ENCODE measurements at places on chromosomes 12 and 14.

DNA sequence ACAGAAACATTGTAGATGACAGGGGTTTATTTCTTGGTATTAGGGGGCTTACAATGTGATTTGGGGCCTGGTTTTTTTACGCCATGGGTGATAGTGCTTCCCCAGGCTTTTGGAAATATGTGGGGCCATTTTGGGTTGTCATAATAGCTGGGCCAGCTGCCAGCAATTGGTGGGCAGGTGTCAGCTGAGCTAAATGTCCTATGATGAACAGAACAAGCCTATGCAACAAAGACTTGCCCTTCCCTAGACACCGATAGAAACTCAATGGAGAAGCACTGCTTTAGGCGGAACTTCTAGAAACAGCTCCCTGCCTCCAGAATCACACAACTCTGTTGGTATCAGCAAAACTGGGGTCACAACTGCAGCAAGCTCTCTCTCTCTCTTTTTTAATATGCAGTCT lies 5.1 kb upstream of the B4GALNT1 start:
- no peak for DNase-seq

DNA sequence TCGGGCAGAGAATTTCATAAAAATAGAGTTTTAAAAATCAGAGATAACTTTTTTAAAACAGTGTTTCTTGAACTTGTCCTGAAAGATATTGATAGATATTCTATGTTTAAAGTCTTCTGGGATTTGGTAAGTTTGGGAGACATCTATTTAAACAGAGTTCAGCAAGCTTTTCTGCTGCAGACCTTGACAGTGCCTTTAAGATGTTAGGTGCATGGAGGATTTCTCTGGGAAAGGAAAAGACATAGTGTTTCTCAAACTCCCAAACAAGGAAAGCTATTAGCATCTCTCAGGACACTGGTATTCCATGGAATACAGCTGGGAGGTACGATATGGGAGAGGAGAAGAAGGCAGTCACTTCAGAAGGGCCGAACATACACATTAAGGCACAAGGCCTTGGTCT lies 97.8 kb downstream of the RBM19 start:
- no peak for DNase-seq

- no peak for DNase-seq
Observed at GRCh38 chr12:53069621-53070410, 9.4 kb downstream of the SPRYD3 start.

DNA sequence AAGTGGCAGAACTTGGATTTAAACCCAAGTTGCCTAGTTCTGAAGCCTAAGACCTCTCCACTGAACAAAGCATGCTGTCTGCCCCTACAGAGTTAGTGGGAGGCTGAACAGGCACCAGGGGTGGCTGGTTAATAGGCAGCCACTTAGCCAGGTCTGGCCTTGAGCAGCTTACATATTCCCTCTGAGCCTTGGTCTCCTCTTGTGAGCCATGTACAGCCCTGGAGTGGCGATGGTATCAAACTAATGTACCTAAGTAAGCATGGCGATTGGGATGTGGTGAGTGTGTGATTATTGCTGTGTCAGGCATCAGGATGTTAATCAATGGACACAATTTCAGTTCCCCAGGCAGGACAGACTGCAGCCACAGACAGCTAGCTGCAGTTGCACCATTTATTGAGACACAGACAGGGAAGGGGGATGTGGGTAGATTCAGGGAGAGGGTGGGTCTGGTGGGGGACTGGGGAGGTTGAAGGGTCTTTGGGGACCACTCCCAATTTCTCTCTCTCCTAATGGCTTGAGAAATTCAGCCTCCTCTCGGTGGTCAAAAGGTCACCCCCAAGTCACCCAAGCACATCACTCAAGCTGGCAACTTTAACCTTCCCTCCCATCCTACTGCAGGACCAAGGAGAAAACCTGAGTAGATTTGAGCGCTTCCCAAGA lies 7.3 kb upstream of the KRT4 start:
- no peak for DNase-seq

GRCh38 chr12:57823131-57823907 lies 4.8 kb upstream of the AVIL start:
- no peak for DNase-seq

DNA sequence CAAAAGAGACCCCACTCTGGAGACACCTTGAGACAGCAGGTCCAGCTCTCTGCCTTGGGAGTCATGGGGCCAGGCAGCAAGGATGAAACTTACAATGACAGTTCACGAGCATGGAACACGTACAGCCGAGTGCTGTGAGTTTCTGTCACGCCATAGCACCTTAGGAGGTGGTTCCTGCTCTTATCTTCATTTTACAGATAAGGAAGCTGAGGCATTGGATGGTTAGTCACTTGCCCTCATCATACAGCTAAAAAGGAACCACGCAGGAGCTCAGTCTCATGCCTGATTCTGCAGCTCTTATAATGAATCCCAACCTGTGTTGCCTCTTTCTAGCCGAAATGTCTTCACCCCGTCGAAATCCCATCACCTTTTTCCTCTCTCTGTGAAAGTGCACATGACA lies 39.9 kb downstream of the C14orf132 start:
- no peak for DNase-seq

DNA sequence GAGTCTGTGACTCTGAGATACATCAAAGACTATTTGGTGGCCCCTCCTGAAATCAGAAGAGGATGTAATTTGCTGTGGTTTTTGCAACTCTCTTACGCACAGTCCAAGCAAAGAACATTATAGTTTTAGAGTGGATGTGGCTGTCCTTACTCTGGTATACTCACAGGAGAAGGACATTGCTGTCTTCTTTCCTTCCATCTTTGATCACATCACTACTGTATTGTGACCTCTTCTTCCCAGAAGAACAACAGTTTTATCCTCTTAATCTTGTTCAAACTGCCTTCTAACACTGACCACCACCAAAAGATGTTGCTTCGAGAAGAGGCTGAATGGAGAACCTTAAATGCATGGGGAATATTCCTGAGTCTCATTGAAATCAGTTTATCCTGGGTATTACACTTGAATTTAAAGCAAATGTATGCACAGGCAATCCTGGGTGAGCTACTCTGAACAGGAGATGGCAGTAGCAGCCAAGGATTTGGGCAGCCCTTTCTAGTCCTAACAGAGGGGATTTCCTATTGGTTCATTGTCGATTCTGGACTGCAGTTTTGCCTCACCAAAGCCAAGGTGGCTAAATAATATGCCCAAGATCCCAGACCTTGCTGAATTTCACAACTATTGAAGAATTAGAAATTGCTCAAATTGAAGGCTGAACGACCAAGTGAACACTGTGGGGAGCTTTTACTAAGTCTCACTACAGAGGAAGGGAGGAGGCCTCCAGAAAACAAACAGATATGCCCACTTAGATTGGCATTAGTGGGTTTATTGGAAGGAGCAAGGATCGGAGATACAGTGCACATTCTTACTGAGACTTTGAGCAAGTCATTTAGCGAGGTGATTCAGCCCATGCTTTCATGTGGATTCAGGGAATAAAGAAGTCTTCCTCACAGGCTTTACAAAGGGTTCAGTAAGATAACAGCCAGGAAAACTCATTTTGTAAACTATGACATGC lies 282.8 kb downstream of the PAWR start:
- DNase-seq = peak; percentile 16

GRCh38 chr14:47715330-47715729 lies 39.9 kb upstream of the MDGA2 start:
- no peak for DNase-seq

DNA sequence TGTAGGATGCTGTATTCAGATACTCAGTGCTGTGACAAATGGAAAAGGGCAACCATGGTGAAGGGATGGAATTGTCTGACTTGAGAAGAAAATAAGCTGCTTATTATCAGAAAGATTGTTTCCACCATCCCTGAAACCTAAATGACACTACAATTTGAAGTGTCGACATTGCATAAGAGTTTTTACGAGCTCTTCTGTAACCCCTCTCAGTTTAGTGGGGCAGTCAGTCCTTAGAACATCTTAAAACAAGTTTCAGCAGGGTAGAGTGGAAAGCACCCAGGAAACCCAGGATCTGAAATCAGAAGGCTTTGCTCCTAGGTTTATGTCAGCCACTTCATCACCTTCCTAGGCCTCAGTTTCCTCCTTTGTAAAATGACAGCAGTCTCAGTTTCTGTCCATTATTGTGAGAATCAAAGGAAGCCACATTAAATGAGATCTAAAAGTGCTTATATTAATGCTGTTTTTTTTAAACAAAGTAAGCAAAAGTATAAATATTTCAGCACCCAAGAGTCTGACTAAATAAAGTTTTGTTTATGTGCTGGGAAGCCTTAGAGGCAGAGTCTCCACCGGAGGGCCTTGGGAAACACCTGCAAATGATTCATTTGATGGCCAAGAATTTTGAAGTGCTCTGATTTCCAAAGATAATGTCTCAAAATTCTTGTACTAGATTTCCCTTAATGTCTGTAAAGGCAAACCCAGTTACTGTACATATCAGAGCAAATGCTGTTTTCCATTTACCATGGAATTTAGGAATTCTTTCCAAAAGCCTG lies 1.8 kb downstream of the IFT43 start:
- DNase-seq = no peak

GRCh38 chr12:109723311-109723881 lies 9.8 kb downstream of the FAM222A start:
- no peak for DNase-seq

DNA sequence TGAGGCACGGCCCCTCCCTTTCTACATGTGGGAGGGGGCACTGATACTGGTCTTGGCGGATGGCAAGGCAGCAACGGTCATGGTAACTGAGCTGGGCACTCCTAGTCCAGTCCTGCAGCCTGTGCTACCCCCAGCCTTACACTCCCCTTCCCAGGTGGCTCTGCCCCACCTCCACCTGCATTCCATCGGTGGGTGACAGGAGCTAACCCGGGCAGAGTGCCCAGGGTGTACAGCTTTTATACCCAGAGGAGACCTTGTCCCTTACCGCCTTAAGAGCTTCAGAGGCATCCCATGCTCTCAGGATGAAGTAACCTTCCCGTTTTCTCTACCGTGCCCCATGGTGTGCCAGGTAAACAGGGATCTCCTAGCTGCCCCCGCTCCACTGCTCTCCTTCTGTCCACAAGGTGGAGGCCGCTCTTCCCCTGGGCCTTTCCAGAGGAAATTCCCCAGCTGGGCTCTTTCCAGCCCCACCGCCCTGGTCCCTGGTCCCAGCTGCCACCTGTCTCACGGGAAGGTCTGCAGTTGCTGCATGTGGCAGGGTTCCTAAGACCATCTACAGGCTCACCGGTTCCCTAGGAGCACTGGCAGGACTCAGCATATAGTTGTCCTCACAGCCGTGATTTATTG lies 20.5 kb downstream of the BRI3BP start:
- no peak for DNase-seq

- DNase-seq = no peak
Observed at GRCh38 chr14:38336298-38336697, 80.4 kb upstream of the CLEC14A start.

- DNase-seq = no peak
Observed at GRCh38 chr14:68668531-68668930, 124.3 kb downstream of the ZFP36L1 start.

- DNase-seq = no peak
Observed at GRCh38 chr14:24828486-24828885, 194.5 kb upstream of the GZMB start.

GRCh38 chr14:35695647-35696046 lies 113.4 kb downstream of the RALGAPA1 start:
- DNase-seq = no peak

GRCh38 chr12:27285403-27285802 lies 41.3 kb downstream of the STK38L start:
- DNase-seq = no peak

- no peak for DNase-seq
Observed at GRCh38 chr12:53308276-53308675, 8.8 kb downstream of the MYG1 start.

- no peak for DNase-seq
Observed at GRCh38 chr12:128680555-128680954, 143.2 kb downstream of the SLC15A4 start.

DNA sequence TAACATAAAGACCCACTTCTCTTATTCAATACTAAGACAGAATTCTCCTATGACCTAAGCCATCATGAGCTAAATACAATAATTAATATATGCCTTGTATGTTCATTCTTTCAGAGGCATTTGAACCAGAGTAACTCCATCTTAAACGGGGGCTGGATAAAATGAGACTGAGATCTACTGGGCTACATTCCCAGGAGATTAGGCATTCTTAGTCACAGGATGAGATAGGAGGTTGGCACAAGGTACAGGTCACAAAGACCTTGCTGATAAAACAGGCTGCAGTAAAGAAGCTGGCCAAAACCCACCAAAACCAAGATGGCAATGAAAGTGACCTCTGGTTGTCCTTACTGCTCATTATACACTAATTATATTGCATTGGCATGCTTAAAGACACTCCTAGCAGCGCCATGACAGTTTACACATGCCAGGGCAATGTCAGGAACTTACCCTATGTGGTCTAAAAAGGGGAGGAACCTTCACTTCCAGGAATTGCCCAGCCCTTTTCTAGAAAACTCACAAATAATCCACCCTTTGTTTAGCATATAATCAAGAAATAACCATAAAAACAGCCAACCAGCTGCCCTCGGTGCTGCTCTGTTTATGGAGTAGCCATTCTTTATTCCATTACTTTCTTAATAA lies 260.7 kb downstream of the SSPN start:
- DNase-seq = no peak

DNA sequence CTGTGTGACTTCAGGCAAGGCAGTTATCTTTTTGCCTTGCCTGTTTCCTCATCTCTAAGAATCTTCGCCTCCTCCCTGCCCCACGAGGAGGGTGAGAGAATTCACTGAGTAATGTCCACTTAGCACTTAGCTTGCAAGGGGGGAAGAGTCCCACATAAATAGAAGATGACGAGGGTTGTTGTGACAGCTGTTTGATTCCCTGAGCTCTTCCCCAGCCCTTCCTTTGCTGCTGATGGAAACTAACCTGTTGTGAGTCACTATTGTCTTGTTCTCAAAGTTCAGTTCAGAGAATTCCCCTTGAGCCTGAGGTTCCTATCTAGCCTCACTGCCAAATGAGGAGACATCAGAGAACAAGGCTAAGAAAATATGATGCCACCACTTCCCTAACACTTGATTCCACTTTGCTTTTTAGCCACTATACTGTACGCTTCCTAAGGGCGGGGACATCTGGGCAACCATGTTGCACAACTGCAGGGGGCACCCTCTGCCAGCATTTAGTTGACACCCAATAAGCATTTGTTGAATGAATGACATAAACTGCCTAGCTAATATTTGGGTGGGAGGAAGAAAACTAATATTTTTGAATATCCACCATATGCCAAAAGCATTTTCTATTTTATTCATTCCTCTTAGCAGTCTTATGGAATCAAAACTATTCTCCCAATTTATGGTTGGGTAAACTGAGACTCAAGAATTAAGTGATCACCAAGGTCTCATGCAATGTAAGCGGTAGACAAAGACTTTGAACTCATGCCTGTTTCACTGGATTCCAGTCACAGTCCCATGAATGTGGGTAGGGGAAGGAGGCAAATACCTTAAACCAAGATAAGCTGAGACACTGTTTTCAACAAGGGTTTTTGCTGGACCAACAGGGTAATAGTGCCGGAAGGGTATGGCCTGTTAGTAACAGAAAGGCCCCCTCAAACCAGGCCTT lies 77.6 kb downstream of the ZFP36L1 start:
- peak; percentile 34 for DNase-seq

DNA sequence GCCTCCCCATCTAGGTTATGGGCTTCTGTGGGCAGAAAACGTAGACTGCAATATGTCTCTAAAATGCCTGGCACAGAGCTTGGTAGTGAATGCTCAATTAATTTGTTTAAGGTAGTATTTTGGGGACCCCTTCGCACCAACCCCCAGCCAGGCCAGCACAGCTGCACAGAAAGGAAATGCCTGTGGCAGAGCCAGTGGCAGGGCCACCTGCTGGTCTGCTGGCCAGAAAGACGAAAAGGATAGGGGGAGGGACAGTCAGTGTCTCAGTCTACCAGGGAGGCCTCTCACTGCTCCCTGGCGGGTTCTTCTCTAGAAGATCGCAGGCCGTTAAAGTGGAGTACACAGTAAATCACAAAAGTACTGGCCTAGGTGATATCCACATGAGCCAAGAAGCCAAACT lies 3.5 kb downstream of the RAB15 start:
- no peak for DNase-seq

- DNase-seq = no peak
Observed at GRCh38 chr12:97093187-97093683, 186.2 kb downstream of the NEDD1 start.
